ENCODE measurements at places on chromosomes 12 and 14.

GRCh38 chr12:127785986-127786590 is 480.9 kb upstream of the TMEM132C start:
- DNase-seq, result no peak

- DNase-seq, result peak; percentile 60
Observed at GRCh38 chr12:89470741-89471509, 53.7 kb downstream of the GALNT4 start.

- peak; percentile 84 for DNase-seq
Observed at GRCh38 chr14:106308839-106309389, 782.5 kb downstream of the TMEM121 start.

GRCh38 chr12:81128930-81129554 is 51.2 kb downstream of the ACSS3 start:
- peak; percentile 72 for DNase-seq

- DNase-seq, result no peak
Observed at GRCh38 chr12:32891956-32892355, 4.6 kb downstream of the PKP2 start.

- no peak for DNase-seq
Observed at GRCh38 chr14:86168371-86168770, 638.4 kb downstream of the FLRT2 start.

DNA sequence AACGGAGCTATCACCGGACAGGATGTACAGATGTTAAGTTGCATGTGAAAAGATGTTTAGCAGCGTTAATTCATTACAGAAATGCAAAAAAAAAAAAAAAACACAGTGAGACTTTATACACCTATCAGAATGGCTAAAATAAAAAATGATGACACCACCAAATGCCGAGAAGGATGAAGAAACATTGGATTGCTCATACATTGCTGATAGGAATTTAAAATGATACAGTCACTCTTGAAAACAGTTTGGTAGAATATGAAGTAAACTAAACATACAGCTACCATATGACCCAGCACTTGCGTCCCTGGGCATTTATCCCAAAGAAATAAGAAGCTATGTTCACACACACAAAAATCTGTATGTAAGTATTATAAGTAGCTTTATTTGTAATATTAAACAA is 574.1 kb downstream of the SLC16A7 start:
- DNase-seq, result no peak

DNA sequence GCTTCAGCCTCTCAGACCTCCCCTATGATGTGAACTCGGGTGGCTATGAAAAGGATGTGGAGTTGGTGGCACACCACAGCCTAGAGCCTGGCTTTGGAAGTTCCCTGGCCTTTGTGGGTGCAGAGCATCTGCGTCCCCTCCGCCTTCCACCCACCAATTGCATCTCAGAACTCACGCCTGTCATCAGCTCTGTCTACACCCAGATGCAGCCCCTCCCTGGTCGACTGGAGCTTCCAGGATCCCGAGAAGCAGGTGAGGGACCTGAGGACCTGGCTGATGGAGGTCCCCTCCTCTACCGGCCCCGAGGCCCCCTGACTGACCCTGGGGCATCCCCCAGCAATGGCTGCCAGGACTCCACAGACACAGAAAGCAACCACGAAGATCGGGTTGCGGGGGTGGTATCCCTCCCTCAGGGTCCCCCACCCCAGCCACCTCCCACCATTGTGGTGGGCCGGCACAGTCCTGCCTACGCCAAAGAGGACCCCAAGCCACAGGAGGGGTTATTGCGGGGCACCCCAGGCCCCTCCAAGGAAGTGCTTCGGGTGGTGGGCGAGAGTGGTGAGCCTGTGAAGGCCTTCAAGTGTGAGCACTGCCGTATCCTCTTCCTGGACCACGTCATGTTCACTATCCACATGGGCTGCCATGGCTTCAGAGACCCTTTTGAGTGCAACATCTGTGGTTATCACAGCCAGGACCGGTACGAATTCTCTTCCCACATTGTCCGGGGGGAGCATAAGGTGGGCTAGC is 7.0 kb upstream of the RPS26 start:
- DNase-seq, result no peak

DNA sequence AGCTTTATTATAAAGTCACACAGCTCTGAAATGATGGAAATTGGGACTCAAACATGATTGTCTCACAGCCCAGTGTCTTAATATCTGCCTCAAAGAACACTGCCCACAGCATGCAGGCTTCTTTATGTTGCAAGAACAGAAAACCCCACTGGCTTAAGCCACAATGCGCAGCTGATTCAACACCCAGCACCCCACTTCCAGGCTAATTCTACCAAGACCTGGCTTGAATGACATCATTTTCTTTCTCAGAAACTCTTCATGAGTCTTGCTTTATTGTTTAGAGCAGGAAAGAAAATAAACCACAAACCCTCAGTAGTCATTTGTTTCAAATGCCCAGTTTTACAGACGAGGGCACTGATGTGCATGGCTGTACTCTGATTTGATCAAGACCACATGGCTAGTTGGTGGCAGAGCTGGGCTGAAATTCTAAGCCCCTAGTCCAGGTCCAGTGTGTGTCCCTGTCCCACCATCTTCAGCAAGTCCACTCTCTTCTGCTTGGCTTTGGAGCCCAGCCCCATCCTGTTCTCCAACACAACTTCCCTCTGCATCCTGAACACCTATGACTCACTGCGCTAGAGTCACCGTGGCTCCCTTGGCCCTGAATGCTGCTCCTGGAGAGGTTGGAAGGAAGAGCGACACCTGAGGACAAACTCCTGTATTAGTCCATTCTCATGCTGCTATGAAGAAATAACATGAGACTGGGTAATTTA is 50.3 kb upstream of the SRSF5 start:
- DNase-seq, result no peak

DNA sequence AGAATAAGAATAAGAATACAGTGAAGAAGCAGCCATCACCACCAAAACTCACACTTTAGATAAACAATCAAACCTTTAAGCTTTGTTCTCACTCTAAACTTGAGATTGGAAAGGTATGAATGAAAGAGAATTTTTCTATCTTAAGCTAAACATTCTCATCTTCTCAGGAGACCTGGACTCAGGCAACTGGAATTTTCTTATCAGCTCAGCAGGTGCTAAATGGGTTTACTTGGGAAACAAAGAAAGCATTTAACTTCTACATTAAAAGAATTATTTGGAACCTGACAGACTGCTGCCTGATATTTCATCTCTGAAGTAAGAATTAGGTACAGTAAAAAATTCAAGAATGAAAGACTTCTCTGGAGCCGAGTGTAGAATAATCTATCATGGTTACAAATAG is 20.7 kb upstream of the KERA start:
- no peak for DNase-seq

DNA sequence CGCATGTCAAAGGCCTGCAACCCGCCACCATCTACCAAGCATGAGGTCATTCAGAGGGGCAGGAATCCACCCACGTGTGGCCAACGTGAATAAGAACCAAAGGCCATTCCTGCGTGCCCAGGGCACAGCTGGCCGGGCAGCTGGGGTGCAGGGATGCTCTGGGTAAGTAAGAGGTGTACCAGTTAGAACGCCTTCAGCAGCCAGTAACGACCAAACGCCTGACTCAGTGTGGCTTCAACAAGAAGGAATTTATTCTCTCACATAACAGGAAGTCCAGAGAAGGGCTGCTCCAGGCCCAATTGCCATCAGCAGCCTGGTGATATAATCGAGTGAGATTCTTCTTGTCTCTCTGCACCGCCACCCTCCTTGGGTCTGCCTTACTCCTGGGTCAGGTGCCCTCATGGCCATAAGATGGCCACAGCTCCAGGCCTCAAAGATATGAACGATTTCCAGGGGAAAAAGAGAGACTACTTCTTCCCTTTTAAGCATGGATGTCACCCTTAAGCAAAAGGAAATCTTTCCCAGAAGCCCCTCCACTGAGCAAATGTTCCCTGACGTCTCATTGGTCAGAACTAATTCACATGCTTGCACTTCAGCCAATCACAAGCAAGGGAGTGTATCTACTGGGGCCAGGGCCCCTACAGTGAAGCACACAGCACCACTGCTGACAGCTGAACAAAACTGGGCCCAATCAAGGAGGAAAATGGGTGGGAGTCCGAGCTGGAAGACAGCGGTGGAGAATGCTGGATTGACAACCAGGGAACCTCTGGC is 7.3 kb downstream of the TTC7B start:
- no peak for DNase-seq

- no peak for DNase-seq
Observed at GRCh38 chr12:80712866-80713265, 3.8 kb upstream of the MYF5 start.

DNA sequence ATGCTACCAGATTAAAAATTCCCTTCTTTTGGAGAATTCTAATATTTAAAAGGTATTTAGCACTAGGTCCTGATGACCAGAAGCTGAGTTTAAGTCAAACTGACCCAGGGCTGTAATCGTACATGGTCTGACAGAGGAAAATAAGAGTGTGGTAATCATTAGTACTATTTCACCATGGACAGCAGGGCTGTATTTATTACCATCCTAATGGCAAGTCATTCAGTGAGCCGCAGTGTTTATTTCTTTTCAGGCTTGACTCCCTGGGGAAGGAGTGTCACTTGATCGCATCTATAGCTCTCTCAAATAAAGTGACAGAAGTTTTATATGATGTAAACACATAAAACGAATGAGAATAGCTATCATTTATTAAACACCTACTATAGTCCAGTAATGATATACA is 261.8 kb downstream of the BTG1 start:
- no peak for DNase-seq

GRCh38 chr12:83827860-83828259 is 1084.7 kb downstream of the SLC6A15 start:
- DNase-seq, result peak; percentile 15

DNA sequence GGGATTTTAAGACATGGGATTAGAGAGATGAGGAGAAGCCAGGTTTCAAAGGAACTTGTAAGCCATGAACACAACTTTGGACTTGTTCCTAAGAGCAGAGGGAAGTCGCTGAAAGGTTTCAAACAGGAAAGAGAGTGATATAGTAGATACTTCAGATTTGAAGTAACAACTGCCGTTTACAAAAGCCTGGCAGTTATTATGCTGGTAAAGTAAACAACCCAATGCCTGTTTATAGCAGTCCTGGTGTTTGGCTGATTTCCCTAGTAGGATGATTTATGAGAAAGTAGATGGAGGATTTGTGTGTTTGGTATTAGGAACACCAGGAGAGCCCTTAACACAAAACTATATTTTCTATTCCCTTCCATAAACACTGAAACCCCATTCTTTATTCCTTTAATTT is 285.7 kb downstream of the RMST start:
- DNase-seq, result peak; percentile 37

DNA sequence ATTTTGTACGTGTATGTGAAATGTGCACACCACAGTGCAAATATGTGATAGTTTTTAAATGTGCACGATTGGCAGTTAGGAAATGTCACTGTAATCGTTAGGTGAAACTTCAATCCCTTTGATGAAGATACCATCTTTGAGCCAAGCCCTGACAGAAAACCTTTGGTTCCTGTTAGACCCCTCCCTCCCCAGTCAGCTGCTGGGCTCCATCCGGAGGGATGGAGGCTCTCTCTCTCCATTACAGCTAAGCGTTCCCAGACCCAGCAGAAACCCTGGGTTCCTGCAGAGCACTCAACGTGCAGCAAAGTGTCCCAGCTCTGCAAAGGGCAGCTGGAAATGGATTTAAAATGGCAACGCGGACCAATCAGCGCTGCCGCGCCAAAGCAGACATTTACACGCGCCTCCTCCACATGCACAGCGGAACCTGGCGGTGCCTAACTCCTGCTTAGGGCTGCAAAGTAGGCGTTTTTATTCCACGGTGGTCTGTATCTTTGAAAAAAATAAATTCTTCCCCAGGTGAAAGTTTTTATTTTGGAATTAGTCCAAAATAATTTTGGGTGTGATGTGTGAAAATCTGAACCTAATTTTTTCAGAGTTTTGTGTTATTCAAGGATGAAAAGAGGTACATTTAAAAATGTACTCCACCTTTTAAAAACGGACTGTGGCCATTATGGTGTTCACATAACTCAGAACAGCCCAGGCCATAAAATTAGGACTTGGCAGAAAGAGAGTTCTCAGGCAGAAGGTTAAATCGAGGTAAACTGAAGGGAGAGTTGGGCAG is 1.4 kb upstream of the HMGA2 start:
- no peak for DNase-seq

DNA sequence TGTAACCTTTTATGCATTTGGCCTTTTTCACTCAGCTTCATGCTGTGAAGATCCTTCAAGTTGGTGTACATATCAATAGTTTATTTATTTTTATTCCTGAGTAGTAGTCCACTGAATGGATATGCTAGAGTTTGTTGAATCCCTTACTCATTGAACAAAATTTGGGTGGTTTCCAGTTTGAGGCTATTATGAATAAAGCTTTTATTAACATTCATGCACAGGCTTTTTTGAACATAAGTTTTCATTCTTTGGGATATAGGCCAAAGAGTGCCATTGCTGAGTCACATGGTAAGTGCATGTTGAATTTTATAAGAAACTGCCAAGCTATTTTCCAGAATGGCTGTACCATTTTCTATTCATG is 59.5 kb upstream of the CAPRIN2 start:
- DNase-seq, result no peak

DNA sequence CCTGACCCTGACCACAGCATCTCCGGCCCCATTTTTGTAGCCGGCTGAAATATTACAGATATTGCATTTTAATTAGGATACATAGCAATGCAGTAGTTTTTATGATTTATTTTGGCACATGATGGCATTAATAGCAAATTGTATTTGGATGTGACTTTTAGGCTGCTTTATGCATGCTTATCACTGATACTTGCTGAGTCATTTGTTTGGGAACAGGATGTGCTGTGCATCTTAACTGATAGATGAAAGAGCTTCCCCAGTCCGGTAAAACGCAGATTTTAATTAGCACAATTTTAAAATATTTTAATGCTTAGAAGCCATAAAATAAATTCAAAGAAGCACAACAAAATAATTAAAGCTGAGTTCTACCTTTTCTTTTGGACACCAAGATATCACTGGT is 90.7 kb downstream of the OTOGL start:
- DNase-seq, result no peak

GRCh38 chr12:81502912-81503695 is 256.0 kb downstream of the PPFIA2 start:
- no peak for DNase-seq

DNA sequence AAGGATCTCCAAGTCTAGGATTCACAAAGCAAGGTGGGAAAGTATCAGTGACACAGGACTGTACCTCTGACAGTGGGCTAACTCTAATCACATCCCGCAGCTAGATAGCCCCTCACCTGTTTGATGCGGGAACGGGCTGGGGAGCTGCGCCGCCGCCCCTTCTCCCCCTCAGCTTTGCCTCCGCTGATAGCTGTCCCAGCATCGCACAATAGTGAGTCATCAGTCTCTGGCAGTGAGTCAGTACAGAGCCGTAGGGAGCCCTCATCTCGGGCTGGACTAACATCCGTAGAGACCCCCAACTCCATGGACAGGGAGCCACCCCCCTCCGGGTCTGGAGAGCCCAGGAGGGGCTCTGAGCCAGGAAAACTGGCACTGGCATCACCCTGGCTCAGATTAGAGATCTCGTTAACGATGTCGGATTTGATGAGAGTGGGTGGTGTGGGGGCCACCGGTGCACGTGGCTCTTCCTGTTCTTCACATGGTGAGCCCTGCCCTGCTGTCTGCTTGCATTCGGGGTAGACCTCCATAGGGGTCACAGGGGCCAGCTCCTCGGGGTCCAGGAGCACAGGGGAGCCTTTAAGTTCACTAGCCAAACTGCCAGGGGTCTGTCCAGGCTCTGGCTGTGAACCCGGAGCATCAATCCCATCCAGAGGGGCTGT is 10.9 kb downstream of the KMT2D start:
- DNase-seq, result no peak

- DNase-seq, result no peak
Observed at GRCh38 chr14:42140001-42140400, 533.3 kb downstream of the LRFN5 start.
